Femur (tissue), 1 donor: ENCODE measurements at places on chromosomes 16 and 17.

DNA sequence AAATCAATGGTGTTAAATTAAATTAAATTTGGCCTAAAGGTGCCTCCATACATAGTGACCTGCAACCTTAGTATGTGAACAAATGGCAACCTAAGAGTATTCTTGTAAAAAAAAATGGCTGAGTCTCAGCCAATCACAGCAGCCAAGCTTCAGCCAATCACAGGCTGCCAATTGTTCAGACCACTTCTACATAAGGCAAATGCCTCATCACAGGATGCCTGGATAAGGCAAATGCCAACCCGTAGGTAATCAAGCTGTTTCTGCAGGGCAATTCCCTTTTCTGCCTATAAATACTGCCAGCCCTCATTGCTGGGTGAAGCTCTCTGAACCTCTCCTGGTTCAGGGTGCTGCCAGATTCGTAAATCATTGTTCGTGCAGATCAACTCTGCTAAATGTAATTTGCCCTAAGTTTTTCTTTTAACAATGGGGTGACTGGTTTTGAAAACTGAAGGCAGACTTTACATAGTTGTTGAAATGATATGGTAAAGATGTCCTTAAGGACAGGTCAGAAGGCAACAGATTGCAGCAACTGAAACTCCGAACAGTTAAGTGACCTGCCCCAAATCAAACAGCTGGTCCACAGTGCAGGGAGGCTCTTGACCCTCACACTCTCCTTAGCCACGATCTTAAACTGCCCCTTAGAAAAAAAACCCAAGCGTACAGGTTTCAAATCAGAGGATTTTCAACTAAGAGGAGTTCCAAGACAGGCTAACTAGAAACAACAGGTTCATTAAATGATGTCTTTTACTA is 50.3 kb downstream of the N4BP1 start:
- no peak for DNase-seq

- DNase-seq, result no peak
Observed at GRCh38 chr17:4154201-4154600, 11.2 kb downstream of the CYB5D2 start.

GRCh38 chr16:74462361-74462760 is 41.1 kb upstream of the CLEC18B start:
- DNase-seq, result no peak

DNA sequence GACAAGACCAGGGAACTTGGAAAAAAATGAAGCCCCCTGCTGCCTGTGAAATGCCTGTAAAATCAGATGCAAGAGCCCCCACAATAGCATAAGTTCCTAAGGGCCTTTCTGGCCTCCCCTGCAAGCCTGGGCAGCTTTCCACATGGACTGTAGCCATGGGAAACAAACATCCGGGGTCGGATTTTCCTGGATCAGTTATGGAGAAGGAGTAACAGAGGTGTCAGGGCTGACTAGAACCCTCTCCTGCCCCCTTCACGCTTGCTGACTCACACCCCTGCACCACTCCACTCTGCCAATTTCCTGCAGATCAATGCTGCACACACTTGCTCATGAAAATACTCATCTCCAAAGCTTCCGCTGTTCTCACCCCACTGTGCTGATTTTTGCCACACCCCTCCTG is 258.6 kb downstream of the CBLN1 start:
- no peak for DNase-seq

DNA sequence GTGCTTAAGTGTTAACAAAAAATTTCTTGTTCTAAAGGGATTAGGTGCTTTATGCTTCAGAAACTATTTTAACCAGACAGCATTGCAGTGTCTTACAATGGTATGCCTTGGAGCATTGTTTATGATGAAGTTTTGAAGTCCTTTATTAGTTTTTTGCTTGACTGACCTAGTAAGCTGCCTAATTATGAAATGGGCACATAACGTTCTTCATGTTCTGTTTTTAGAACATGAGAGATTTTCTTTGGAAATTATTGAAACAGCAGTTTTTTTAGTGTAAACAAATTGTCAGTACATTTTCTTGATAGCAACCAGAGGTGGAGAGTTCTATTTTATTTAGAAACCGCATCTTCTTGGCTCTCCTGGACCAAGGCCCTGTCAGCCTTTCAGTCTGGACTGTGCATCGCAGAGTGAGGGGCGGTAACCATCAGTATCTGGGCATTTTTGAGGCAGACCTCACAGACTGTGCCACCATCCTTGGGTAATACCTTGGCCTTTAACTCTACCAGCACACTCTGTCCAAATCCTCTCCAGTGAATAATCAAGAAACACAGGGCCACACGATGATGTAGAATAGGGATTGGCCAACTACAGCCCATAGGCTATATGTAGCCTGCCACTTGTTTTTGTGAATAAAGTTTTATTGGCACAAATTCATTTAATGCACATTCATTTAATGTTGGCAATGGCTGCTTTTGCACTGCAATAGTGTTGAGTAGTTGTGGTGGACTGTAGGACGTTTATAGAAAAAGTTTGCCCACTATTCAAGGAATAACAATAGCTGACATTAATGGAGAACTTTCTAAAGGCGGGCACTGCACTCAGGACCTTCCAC is 81.1 kb downstream of the VPS35L start:
- no peak for DNase-seq

DNA sequence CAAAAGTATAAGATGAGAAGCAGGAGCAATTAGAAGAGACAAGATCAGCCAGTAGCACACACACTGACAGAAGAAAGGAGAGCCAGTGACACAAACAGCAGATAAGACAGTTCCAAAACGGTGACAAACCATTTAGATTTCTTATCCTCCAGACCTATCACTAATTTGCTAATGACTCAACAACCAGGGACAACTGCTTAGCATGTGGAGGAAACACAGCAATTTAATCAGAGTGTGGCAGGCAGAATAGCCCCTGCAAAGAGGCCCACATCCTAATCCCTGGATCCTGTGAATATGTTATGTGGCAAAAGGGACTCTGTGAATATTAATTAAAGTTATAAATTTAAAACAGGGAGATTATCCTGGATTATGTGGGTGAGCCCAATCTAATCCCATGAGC is 81.1 kb downstream of the CACNG1 start:
- no peak for DNase-seq

DNA sequence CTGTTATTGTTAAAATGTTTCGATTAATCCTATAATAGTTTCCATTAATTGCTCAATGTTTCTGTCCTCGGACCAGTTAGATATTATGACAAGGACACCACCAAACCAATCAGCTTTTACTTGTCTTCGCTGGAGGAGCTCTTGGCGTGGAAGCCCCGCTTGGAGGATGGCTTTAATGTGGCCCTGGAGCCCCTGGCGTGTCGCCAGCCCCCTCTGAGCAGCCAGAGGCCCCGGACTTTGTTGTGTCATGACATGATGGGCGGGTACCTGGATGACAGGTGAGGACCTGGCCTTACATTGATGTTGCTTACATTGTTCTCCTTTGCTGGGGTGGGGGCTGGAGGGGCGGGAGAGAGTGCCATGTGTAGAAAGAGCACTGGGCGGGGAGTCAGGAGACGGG is 3.0 kb downstream of the ENGASE start:
- DNase-seq, result no peak
